ENCODE measurements at places on chromosomes 6 and 20.

DNA sequence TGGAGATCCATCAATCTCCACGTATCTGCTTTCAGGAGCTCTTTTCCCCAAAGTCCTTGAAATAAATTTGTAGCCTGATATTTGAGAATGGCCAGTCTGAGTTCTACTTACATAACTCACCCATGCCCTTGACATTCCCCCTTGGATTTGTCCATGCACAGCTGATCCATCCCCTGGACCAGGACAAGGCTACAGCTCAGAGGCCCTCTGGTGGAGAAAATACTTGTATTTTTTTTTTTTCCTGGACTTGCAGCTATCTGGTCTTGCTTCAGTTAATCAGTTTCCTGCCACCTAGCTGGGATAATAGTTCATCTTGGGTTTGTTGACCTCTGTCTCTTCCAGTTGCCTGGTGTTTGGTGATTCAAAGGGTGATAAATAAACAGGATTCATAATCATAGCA is 467.6 kb downstream of the DHX35 start:
- DNase-seq: no peak

DNA sequence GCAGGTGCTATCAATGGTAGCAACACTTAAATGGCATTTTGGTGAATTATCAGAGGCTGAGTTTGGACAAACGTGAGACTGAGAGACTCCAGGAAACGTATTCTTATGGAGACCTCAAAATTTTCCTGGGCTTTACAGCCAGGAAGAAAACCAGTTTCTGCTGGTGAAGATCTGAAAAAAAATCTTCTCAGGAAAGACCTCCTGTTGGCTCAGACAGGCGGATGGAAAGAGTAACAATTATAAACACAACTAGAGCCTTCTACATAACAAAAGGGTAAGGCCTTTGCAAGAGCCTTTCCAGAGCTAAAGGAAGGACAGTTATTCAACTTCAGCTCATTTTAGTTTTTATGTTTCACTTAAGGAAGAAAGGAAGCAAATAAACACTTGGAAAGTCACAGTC is 274.4 kb downstream of the THBS2 start:
- DNase-seq: no peak

DNA sequence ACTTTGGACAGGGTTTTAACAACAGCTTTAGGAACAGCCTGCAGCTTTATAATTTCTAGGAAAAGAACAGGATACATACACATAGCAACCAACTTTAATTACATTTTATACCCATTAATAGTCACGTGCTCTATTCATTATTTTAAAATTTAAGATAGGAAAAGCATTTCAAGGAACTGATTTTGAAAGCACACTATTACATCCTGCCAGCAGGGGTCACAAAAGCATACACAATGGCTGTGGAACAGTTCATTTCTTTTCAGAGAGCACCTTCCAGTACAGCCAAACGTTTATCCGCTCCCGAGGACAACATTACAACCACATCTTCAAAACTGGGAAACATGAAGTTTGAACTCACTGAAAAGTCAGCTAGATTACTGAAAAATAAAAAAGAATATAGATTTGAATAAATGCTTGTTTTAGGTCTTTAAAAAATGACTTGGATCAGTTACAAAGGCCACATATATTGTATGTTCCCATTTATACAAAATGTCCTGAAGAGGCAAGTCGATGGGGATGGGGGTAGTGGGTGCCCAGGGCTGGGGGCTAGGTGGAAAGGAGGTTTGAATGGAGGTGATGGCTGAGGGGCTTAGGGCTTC is 104.6 kb upstream of the EXOC2 start:
- DNase-seq: no peak

GRCh38 chr6:125102891-125103290 is 50.7 kb upstream of the TPD52L1 start:
- DNase-seq: no peak

- no peak for DNase-seq
Observed at GRCh38 chr6:137873273-137873762, 6.3 kb downstream of the TNFAIP3 start.

DNA sequence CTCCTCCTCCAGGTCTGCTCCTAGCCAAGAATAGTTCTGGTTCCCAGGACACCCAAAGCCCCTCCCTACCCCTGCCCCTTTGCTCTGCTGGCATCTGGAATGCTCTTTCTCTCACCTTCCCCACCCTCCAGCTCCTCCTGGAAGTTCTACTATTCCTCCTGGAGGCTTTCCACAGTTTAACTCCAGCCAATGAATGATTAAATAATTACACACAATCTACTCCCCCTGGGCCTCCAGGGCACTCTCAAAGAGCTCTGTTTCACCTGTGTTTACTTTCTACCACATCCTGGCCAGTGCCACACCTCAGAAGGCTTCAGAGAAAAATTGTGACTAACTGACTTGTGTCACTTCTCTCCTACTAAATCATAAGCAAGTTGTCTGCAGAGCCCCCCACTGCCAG is 36.2 kb downstream of the GCM1 start:
- DNase-seq: no peak
